ENCODE measurements at places on chromosomes 5 and 9.

GRCh38 chr5:38466424-38467189 lies 89.8 kb downstream of the LIFR start:
- DNase-seq = no peak

- no peak for DNase-seq
Observed at GRCh38 chr9:32841314-32841713, 58.0 kb downstream of the TMEM215 start.

GRCh38 chr5:136006164-136006563 lies 22.6 kb upstream of the TGFBI start:
- no peak for DNase-seq

DNA sequence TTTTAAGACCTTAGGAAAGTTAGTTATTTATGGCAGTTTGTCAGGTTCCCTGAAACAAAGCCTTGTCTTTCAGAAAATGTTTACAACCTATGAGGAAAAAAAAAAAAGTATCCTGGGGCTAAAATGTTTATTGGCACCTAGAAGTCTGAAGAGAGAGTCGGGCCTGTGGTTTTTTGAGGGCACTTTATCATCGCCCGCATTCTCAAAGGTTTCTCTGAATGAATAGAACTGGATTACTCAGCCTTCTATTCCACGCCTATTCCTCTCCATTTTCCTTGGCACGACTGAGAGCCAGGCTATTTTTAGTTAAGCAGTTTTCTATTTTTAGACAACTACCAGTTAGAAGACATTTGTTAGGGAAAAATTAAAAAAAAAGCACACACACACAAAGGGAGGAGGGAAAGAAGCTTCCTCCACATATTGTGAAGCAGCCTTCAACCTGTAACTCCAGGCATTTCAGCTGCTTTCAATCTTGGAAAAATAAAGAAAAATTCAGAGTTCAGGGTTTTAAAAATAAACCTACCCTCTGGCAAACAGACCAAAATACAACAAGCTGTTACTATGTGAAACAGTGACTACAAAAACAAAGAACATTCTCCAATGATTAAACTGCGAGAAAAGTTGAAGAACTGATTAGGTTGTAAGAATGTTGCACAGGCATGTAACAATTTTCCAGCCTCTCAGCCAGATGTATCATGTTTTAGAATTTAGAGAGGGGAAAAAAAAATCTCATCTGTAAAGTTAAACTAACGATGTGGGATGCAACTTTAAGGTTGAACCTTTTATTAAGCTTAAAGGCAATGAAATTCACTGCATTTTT lies 97.0 kb downstream of the MEF2C start:
- no peak for DNase-seq

All from stimulated activated CD4-positive, alpha-beta T cell treated with anti-CD3 and anti-CD28 coated beads, Interleukin-12 subunit alpha, Interleukin-12 subunit beta, amount 100 ng/mL, for 24 hours (primary cell).